CD4-positive, alpha-beta T cell treated with Interleukin-15 for 4 hours (primary cell): ENCODE measurements at places on chromosomes 4 and X.
A peak's percentile ranks its signal among the peaks of the same experiment; 100 is the strongest.

DNA sequence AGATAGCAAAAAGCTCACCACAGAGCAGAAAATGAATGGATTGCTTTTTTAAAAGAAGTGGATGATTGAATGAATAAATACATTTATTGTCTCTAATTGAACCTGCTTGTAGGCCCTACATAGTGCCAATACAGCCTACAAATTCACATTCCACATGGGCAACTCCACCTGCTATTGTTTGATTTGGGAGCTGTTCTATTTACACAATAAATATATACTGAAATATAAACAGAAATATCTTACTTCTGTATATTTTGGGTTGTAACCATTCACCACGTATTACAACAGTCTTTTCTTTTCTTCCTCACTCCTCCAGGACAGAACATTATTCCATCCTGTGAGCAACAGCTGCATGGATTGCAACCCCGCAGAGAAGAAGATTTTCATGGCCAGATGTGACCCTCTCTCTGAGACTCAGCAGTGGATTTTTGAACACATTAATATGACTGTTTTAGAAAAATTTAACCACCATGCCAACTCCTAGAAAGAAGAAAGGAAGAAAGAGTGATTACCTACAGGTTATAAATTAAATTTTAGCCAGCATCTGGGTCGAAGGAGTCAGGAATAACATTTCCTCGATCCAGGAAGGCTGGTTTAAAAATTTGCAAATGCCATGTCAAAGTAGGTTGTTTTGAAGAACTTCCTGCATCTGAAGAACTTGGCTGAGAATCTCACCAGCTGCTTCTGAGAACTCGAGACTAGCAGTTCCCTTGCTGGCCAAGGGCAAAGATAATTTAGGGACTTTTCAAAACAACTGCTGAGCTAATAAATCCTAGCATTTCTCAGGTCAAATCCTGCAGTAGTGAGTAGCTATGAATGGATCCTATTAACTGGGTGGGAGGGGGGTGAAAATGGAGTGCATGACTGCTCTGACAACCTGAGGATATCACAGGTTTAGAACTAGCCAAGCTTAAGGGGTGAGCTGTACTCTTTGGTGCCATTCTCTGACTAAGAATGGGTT is 128.7 kb upstream of the GALNT7 start:
- DNase-seq, result no peak

GRCh38 chr4:14800977-14801376 is 201.3 kb upstream of the CPEB2 start:
- no peak for DNase-seq

GRCh38 chrX:19899217-19899788 is 11.9 kb upstream of the SH3KBP1 start:
- no peak for DNase-seq

DNA sequence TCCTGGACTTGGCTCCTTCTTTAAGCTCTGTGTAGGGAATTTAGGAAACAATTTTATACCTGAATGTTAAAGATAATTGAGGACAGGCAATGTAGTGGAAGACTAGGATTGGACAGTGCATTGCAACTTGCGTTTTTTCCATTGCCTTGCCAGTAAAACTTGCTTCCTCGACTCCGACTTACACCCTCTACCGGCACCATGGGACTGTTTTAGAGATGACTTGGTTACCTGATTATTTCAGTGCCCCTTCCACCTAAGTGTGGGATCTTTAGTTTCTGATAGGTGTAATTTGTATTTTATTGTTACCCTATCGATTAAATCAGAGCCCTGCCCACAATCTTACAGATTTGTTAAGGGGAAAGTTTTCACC is 1.2 kb downstream of the PRPS1 start:
- DNase-seq, result peak; percentile 2

- DNase-seq, result no peak
These were observed 192.3 kb downstream of the TLL1 start for GRCh38 chr4:166065324-166065723.

GRCh38 chr4:147539959-147540358 is 59.1 kb downstream of the EDNRA start:
- no peak for DNase-seq

GRCh38 chr4:152680988-152681603 is 1.3 kb upstream of the TMEM154 start:
- DNase-seq, result peak; percentile 13

DNA sequence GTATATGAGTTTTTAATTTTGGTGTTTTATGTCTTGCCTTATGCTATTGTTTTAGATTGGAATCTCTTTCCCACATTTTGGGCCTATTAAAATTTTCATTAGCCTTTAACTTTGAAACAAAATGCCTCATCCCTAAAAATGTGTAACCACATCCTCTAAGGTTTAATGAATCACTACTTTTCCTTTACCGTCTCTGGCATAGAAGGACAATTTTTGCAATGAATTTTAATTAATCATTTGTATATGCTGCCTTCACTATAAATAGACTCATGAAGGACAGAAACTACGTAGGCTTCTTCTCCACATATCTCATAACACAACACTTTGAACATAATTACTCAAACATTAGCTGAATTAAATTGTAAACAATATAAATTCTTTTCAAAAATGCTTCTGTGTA is 421.5 kb downstream of the NLGN4X start:
- DNase-seq, result no peak

DNA sequence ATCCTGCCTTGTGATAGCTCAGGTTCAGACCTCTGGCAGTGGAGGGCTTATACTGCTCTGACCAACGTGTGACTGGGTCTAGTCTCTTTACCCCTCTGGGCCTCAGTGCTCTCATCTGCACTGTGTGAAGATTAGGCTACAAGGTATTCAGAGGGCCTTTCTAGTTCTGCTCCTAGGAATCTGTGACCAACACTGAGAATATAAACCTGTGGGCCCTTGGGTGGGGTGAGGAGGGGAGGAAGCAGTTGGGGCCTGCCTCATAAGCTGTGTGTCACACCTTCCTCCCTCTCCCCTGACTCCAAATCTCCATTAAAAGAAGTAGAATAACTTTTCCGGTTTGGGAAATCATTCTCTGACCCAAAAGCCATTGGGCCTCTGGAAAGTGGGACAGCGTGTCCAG is 66.3 kb upstream of the MSN start:
- DNase-seq, result peak; percentile 41

DNA sequence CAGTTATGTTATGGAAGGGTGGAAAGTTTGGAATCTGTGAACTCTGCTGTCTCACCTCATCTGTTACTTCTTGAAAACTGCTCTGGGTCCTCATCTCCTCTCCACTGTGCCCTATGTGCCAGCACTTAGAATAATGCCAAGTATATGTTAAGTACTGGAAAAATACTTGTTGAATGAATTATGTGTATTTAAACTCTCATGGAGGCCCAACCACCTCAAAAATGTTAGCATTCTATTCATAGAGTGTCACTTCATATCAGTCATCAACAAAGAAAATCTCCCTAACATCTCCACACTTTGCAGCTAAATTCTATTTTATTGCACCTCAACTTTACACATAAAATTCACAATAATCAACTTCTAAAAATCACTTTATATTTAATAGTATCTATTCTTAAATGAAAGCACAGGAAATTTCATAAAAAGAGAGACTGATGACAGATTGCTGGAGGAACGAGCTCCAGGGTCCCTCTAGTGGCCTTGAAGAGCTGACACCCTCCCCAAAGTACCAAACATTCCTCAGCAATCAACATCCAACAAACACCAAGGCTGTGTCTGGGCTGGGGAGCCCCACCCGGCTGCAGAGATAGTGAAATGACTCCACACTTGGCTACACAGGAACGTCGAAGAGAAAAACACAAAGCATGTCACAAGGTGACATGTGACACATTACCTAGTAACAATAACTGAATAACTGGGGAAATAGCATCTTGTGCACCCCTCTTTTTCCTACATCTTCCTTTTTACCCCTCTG is 45.8 kb downstream of the SLC39A8 start:
- DNase-seq, result peak; percentile 11

GRCh38 chrX:12223650-12224049 is 85.4 kb downstream of the FRMPD4 start:
- no peak for DNase-seq

DNA sequence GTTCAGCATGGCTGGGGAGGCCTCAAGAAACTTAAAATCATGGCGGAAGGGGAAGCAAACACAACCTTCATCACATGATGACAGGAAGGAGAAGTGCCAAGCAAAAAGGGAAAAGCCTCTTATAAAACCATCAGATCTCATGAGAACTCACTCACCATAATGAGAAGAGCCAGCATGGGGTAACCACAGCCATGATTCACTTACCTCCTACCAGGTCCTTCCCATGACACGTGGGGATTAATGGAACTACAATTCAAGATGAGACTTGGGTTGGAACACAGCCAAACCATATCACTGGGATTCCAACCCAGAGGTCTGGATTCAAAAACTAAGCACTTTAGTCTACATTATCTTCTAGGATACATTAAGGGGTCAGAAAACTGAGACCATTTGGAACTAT is 609.6 kb upstream of the SPANXN1 start:
- DNase-seq, result no peak

DNA sequence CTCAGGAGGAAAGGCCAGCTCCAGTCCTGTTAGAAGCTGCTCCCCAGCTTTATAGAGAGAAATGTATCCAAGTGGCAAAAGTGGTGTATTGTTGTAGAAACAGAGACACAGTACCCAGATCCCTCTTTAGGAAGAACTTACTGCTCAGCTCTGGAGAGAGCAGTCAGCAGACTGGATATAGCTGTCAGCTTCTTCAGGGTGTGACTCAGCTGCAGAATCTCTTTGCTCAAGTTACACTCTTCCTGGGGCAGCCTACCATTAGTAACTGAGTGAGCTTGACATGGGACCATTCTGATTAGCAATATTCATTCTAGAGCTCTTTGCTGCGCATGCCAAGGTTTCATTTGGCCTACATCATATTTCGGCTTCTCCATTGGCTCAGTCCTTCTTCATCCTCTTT is 40.5 kb downstream of the ATP1B4 start:
- DNase-seq, result no peak

DNA sequence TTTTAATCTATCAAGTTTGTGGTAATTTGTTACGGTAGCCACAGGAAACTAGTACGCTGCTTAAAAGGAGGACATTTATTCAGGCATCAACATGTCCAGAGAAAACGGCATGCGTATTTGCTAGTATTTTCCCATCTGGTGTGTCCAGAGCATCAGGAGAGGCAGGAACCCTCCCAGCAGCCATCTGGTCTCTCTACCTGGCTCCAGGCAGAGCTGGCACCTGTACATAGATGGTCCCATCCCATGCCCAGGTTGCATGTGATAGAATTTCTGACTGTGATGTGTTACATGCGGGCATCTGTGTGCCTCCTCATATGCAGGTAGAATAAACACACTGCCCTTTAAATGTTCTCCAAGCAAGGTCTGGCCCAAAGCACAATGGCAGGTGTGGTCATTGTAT is 57.9 kb upstream of the PAGE1 start:
- DNase-seq, result no peak

DNA sequence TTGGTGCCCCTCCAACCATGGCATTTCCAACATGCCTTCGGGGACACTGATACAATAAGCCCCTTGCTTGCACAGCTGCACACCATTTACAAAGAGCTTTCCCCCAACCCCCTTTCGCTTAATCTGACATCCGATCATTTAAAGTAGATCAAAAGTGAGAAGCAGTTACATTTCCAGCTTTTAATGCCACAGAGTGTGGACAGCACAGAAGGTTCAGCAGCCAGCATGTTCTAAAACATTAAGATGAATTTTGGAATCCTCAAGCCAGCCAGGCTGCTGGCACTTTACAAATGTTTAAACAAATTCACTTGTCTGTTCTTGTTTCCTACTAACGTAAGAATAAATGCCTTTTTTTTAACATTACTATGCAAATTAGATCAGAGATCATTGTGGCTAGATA is 284.4 kb upstream of the LDB2 start:
- DNase-seq, result no peak

GRCh38 chr4:102625232-102625930 is 124.2 kb downstream of the NFKB1 start:
- peak; percentile 83 for DNase-seq

DNA sequence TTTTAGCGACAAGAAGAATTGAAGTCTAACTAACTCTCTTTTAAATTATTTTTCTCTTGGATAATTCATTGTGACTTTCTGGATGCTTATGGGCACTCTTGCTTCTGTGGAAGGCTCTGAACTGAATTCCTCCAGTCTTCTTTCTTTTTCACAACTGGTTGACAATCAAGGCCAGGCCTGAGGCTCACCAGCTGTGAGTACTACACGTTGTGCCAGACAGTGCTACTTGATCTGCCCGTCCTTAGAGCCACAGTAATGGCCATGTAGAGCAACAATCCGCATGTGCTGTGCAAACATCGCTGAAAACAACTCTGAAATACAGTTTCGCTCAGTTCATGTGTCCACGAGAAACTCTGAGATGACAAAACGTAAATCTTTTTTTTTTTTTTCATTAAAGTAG is 1336.3 kb upstream of the AGA start:
- no peak for DNase-seq

DNA sequence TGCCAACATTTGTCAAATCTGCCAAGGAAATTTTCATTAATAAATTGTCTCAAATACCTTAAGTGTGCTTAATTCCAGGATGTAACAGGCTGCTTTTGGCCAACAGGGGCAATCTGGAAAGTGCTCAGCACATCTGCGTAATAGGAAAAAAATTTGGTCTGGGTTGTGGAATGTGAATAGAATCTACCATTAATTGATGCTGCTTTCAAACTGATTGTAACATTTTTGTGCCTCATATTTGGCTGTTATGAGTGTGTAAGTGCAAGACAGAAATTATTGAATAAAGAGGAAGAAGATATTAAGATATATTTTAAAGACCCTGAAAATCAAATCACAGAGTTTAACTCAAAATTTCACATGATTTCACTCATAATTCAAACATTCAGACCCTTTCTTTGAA is 41.1 kb downstream of the REELD1 start:
- DNase-seq, result no peak

- DNase-seq, result no peak
These were observed 201.5 kb downstream of the TBX22 start for GRCh38 chrX:80216086-80216485.
